ENCODE measurements at places on chromosomes 4 and X.

DNA sequence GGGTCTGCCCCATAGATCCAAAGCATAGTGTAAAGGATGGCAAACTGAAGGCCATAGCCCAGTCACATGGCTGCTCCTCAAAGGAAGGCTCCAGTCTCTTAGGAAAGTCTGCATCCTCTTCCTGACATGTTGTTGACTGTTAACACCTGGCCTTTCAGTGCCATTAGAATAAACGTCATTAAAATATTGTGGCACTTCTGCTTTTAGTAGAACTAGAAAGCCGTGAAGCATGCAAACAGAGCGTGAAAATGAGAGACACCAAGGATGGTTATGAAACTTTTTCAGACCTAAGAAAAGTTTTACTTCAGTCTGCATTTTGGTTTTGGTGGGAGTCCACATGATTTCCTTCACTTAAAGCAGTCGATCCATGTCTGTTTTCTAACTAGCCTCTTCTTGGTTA, 41.1 kb upstream of the AFF2 start:
- DNase-seq, result no peak

DNA sequence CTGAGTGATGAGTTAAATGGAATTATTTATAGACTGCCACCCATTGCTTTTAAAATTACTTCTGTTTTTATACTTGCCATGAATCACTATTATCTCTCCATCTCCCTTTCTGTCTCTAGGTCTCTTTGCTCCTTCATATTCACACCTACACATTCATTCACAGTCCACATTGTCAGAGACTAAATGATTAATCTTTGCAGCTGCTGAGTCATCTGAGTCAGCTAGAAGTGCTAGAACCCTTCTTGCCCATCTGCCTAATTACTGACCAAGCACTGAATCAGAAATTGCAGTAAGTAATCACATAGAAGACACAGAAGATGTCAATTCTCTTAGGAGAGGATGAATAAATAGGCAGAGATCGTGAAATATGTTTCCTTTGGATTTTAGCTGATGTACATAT, 31.6 kb upstream of the RPS6KA6 start:
- no peak for DNase-seq

- no peak for DNase-seq
These were observed 106.2 kb upstream of the PUDP start for GRCh38 chrX:7254144-7254543.

GRCh38 chr4:112170451-112170993, 25.3 kb downstream of the FAM241A start:
- DNase-seq, result no peak

DNA sequence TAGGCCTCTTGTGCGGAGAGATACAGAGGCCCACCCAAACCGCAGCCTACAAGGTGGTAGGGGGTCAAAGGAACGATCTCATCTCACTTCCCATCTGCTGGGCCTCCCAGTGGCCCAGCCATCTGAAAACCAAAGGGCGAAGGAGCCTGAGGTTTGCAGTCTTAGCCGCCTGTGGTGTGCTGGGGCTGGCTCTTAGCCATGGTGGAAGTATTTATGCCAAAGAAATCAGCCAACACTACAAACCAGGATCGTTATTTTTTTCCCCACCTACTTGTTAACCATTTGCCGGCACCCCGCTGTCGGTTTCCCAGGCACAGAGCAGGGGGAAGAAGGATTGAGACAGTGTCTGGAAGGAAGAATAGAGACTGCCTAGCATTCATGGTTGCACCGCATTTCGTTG, 30.9 kb upstream of the CDKL5 start:
- no peak for DNase-seq

GRCh38 chr4:129384974-129385373, 289.0 kb downstream of the C4orf33 start:
- no peak for DNase-seq

DNA sequence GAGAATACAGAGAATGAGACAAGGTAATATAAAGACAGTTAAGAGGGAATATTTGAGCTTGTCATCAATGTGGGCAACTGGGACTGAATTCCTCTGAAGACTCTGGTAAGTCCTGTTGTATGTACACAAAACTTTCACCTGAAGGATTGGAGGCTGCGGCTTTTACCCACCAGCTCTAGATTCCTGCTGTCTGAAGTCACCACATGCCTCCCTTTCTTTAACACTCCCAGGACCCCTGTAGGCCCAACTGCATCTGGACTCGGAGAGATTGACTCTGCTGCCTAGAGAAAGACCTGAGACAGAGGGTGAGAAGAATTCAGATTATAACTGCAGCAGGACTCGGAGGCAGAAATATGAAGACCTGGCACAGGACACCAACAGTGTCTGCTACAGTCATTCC, 1048.0 kb downstream of the PDHA2 start:
- DNase-seq, result no peak

DNA sequence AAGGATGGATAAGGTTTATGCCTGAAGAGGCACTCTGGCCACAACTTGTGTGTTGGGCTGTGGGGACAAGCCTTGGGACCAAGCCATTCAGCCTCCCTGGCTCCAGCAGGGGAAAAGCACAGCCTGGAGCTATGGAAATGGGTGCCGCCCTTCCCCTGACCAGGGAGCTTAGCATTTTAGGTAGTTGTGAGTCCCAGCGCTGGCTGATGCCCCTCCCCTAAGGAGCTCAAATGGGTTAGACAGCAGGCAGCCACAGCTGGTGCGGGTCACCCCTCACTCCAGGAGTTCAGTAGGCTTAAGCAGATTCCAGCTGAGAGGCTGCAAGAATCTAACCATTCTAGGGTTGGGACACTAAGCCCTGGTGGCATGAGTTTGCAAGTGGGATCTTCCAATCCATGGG, 172.9 kb downstream of the KCNIP4 start:
- DNase-seq, result no peak
